ENCODE measurements at places on chromosomes 1 and 21.

DNA sequence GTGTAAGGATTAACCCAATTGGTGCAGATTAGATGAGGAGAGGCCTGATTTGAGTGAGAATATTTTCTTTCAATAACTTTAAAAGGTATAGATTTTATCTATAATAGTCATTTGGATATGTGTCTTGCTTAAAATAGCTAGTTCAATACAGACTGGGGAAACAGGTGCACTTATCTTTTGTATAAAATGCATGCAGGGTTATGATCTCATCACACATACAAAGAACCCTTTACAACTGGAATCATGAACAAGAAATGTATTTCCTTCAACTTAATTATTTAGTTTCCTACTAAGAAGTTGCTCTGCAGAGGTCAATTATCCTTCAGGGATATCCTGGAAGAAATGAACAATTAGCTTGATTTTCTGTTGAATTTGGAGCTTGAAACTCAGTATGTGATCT, 259.6 kb downstream of the PTBP2 start:
- DNase-seq, result no peak

DNA sequence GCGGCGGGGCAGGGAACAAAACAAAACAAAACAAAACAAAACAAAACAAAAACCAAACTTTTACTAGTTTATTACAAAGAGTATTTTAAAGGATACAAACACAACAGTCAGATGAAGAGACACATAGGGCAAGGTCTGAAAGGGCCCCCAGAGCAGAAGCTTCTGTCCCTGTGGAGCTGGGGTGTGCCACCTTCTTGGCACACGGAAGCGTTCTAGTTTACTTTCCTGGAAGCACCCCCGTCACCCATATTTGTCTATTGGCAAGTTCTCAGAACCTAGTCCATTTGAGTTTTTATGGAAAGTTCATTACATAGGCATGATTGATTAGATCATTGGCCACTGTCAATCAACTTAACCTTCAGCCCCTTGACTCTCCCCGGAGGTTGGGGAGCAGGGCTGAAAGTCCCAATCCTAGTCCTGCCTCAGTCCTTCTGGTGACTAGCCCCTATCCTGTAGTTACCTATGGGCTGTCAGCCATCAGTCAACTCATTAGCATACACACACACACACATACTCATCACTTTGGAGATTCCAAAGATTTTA, 380.4 kb downstream of the DPYD start:
- DNase-seq, result no peak

- DNase-seq, result no peak
Measured at GRCh38 chr1:177753655-177754054, 216.2 kb downstream of the SEC16B start.

DNA sequence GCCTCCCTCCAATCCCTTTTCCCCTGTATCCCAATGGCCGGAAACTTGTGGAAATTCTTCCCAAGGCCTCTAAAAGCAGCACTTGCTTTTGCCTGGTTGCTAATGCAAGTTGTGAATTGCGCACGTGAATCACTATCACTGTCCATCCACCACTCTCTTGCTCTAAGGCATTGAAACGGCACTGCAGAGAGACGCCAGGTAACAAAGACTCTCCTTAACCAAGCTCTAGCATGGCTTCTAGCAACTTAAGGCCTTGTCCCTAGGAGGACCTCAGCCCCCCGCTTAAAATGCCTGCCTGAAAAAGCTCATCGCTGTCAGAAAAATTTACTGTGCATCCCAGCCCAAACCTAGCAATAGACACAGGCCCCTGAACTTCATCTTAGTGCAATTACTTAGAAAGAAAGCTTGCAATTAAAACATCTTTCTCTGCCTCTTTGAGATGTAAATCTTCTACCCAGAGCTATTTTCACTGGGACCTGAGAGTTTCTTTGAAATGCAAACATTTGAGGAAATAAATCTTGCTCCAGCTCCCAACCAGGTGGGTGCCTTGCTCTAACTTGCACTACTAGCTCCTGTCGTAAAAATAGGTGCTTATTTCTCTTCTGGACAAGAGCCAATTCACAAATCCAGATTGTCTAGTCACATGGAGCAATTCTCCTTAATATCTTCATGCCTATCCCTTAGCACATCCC, 32.9 kb upstream of the ITLN2 start:
- DNase-seq, result no peak

GRCh38 chr1:101178688-101179491, 57.9 kb upstream of the S1PR1 start:
- peak; percentile 63 for DNase-seq
